Inflammatory macrophage treated with lipopolysaccharide for 4 hours (primary cell): ENCODE measurements at places on chromosomes 5 and 9.

GRCh38 chr9:117245175-117245829, 169.6 kb downstream of the ASTN2 start:
- DNase-seq: no peak

DNA sequence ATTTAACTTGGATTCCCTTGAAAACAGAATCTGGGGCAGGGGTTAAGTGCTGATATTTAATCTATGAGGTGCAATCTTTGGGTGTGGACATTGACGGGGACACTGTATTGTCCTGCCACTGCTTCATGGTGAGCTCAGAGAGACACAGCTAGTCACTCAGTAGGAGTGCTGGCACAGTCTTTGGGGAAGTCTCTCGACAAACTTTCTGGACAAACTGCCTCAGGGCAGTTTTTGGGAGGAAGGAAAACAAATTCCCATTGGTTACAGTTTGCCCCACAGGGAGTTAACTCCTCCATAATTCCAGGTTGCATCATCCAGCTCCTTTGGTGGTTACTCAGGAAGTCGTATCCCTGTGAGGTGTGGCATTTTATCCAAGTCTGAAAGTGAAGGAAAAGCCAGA, 17.9 kb downstream of the HNRNPK start:
- DNase-seq: no peak

- DNase-seq: no peak
Observed at GRCh38 chr5:163941079-163941478, 435.7 kb downstream of the MAT2B start.

GRCh38 chr5:150142959-150143349, 12.7 kb downstream of the PDGFRB start:
- DNase-seq: peak; percentile 82

GRCh38 chr9:99126312-99126711, 21.4 kb downstream of the TGFBR1 start:
- no peak for DNase-seq

DNA sequence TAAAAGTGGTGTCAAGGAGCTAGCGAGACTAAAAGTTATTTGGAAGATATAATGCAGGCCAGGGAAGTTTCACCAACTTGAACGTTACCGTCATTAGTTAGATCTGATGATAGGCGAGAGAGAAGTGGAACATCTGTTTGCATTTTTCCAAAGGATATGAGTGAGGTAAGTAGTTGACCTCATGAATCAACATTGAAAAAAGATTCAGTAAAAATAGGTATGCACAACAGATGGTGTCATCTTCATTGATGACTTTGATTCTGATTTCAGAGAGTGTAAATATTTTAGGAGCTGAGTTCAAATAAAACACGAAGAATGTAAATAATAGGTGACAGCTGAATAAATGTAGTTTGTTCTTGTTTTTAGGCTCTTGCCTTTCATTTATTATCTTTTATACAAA, 998.9 kb upstream of the CDH6 start:
- no peak for DNase-seq

DNA sequence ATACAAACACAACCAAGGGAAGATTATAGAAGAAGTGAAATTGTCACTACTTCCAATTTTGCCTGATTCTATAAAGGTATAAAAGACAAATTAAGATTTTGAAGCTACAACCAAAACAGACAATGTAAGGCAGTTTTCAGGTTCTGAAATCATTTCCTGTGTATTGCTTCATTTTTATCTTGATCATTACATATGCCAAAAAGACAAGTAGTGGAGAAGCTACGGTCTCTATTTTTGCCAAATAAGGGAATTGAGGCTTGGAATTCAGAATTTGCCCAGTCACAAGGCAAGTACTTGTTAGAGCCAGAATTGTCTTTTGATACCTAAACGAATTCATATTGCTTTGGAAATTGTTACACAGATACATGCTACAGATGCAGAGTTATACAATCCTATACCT, 20.6 kb downstream of the EDIL3 start:
- DNase-seq: no peak

GRCh38 chr5:154824070-154824469, 26.3 kb downstream of the FAXDC2 start:
- DNase-seq: no peak

DNA sequence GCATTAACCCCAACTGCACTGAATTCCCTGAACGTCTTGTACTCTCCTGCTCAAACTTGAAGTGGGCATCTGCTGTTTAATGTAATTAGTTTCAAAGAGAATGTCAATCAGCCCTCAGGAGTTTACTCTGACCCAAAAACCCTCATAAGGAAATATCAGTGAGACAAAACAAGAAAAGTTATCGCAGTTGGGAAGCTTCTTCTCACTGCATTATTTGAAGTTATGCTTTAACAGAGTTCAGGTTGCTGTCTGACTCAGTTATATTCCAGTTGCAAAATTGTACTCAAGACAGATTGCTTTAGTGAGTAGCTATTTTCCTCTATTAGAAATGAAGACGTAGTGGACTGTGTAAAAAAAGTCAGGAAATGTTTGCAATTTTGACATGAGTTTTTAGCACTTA, 52.1 kb downstream of the PPIC start:
- no peak for DNase-seq

DNA sequence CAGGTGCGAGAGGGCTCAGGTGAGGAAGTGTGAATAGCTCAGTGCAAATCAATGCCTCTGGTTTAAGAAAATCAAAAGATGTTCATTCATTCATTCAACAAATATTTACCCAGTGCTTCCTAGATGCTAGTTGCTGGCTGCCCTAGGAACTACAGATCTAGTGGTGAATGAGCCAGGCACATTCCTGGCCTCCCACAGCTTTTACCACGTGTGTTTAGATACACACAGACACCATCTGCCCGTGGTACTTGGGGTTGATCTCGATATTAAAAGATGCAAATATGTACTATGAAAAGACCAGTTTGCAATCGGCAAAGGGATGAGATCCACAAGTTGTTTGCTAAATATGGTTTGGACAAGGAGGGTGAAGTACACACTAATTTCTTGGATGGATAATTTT, 78.2 kb downstream of the GTF3C4 start:
- DNase-seq: no peak

- DNase-seq: no peak
Observed at GRCh38 chr5:28012538-28012937, 974.2 kb upstream of the CDH9 start.

DNA sequence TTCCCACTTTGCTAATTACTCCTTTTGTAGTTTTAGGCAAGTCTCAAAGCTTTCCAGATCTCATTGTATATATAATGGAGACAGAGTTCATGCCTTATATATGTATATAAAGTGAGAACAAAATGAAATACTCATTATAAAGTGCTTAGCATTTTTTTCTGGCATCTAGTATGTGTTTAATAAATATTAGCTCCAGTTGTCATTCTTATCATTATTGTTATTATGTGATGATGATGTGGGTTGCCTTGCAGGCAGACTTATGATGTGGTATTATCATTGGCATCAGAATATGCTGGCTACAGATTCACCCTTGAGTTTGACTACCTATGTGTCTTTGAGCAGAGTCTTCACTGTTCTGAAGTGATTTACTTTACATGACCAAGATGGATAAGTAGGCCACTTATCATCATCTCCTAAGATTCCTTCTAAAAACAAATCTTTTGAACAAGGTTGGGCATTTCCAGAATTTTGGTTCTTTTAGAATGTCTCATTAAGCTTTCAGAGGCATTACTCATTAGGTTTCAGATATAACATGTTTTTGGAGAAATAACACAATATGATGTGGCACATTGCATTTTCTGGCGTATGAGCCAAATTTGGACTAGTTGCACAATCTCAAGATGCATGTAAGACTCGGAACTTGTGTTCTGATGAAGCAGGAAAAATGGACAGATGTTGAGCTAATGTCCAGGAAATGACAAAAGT, 145.6 kb upstream of the TNC start:
- no peak for DNase-seq

DNA sequence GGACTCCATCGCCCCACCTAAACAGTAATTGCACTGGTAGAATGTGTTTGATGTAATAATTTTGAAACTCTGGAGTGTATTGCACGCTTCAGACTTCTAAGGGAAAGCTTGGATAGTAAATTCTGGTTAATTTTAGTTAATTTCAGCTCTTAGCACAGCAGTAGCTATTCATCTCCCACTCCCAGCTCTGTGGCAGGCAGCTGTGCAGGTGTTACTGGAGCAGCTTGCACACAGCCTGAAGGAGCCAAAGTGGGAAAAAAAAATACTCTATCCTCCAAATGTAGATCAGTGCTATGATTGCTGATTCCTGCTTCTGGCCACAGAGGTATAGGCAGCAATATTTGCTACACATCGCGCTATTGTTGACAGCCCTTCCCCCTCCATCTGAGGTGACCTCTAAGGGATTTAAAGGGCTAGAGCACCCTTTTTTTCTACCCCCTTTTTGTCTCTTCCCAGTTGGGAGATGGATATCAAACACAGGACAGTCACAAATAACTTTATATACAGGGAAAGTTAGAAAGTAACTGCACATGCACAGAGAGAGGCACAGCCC, 97.4 kb downstream of the KCTD16 start:
- DNase-seq: no peak

DNA sequence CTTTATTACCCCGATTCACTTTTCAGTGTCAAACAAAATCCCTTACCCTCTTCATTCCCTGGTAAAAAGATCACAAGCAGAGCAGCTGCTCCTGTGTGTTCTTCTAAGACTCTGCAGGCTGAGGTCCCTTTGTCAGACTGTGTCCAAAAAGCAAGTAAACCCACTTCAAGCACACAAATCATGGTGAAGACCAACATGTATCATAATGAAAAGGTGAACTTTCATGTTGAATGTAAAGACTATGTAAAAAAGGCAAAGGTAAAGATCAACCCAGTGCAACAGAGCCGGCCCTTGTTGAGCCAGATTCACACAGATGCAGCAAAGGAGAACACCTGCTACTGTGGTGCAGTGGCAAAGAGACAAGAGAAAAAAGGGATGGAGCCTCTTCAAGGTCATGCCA, 34.5 kb downstream of the CREBRF start:
- no peak for DNase-seq

DNA sequence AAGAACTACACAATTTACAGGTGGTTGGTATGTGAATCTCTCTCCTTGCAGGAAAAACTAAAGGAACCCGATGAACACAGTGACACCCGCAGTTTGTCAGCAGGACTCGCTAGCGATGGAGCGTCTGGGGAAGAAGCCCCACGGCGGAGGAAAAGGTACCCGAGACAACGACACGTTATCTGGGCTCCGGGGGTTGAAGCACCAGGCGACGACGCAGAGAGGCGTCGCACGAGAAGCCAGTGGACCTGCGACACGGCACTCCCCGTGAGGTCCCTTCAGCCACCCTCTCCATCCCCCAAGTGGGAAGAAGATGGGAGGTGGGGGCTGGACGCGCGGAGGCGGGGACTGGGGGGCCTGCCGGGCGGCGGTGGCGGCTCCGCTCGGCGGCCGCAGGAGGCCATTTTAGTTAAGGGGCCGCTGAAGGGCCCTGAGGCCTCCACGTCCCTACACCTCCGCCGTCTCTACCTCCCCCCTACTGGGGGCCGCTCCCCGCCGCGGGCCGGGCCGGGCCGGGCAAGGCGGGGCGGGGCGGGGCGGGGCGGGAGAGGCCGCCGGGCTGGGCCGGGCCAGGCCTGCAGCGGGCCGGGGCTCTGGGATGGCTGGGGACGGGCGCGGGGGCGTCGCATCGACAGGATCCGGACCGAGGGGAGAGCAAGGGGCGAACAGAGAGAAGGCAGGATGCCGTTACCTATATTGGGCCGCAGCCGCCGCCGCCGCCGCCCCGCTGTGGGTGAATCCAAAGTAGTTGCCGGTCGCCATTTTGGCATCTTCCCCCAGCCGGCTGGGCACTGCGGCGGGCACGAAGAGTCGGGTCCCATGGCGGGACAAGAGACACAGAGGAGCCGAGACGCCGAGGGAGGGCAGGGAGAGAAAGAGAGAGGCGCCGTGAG, 754 bp downstream of the ZFR start:
- peak; percentile 16 for DNase-seq

DNA sequence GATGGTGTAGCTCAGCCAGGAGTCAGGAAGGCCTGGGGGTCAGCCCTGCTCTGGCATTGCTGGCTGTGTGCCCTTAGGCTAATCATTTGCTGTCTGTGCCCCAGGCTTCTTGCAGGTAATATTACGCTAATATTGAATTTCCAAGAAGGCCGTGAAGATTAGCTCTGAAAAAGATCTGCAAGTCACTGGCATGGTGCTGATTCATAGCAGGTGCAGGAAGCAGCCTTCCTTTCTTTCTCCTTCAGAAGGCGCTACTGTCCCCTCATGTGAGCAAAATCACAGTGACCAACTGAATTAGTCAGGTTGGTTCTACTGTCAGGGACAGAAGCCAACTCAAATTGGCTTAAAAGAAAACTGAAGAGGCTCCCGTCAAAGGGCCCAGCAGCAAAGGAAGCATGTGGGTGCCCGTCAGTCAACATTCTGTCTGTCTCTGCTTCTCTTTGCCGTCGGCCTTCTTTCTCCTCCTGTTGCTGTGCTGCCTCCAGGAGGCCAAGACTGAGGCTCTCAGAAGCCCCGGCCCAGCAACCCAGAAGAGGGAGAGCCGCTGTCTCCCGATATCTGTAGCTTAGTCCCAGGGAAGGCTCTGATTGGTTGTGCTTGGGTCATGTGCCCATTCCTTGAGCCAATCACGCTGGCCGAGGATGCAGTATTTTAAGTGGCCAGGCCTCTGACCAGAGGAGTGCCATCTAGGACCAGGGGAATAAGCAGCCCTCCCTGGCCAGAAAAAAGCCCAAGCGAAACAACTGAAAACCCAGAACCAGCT, 67.8 kb upstream of the NEURL1B start:
- DNase-seq: no peak
